Ammon's horn (tissue), 1 donor: ENCODE measurements at places on chromosomes 12 and 14.

DNA sequence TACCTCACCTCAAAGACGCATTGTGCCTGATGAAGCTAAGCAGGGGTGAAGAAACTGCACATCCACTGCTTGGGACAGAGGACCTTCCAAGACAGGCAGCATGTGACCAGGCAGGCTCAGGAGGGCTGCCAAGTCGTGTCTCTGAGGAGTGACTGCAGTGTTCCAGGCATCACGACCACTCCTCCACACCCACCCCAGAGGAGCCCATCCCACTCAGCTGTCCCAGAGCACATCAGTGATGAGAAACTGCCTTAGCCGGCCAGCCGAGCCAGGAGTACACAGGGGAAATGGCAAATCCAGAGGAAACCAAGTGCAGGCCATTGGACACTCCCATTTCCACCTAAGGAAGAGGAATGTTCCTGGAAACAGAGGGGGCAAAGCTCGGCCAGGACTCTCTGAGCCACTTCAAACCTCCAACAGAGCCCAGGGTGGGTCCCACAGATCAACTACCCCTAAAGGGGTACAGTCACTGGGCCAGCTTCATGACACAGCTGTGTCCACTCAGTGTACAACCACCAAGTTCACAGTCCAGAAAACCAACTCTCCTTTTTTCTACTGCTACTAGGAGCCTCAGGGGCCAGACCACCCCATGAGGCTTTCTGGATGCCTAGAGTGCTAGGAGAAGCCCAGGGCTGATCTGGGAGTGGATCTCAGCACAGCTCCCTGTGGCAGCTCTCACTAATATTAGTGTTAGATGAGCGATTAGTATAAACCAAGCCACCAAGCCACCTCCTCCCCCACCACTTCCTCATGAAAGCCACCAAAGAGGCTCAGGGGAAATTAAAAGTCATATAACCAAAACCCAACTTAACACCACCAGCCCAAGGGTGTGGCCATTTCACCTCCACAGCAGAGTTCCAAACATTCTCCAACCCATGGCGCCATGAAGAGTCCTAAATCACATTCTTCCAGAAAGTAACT is 15.4 kb downstream of the PXN start:
- DNase-seq = no peak

GRCh38 chr14:81137316-81137715 is 83.4 kb downstream of the GTF2A1 start:
- DNase-seq = peak; percentile 19

GRCh38 chr14:100536721-100537445 is 50.3 kb downstream of the BEGAIN start:
- DNase-seq = no peak

GRCh38 chr12:95641299-95641952 is 90.2 kb upstream of the USP44 start:
- DNase-seq = no peak

- DNase-seq = no peak
Observed at GRCh38 chr14:91250912-91251311, 6.4 kb upstream of the GPR68 start.

DNA sequence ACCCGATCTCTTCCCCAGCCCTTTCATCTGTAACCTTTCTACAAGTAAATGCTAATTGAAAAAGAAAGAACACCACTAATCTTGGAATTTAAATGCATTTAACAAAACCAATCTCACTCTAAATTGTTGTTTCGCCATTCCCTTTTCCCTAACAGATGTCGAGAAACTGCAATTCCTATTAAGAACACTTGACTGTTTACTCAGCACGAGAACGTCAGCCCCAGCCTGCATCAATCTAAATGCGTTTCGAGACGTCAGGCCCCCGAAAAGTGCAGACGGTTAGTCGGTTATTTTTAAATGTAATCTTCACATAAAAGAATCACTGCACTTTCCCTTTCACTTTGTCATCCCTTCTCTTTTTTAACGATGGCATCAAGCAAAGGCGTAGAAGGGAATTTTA is 837.6 kb downstream of the VRK1 start:
- peak; percentile 33 for DNase-seq

DNA sequence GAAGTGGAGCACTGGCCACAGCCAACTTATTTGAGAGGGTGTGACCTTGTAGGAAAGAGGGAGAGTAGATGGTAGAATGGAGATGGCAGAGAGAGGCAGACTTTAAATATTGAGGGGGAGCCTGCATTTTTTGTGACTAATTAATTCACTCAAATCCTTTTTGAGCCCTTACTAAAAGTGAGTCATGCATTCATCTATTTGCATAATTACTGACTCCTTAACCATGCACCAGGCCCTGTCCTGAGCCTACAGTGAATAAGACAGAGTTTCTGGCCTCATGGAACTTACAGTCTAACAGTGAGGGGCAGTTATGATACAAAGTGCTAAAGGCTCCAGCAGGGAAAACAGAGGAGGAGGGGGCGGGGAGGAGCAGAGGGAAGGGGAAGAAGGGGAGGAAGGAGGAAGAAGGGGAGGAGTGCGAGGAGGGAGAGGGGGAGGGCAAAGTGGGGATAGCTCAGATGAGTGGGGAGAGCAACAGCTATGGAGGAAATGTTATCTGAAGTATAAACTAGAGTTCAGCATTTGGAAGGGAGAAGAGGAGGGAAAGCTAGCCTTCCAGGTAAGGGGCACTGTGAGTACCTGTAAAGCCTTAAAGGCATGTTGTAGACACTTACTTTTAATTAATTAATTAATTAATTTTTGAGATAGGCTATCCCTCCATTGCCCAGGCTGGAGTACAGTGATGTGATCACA is 7.5 kb upstream of the CTDSP2 start:
- no peak for DNase-seq

DNA sequence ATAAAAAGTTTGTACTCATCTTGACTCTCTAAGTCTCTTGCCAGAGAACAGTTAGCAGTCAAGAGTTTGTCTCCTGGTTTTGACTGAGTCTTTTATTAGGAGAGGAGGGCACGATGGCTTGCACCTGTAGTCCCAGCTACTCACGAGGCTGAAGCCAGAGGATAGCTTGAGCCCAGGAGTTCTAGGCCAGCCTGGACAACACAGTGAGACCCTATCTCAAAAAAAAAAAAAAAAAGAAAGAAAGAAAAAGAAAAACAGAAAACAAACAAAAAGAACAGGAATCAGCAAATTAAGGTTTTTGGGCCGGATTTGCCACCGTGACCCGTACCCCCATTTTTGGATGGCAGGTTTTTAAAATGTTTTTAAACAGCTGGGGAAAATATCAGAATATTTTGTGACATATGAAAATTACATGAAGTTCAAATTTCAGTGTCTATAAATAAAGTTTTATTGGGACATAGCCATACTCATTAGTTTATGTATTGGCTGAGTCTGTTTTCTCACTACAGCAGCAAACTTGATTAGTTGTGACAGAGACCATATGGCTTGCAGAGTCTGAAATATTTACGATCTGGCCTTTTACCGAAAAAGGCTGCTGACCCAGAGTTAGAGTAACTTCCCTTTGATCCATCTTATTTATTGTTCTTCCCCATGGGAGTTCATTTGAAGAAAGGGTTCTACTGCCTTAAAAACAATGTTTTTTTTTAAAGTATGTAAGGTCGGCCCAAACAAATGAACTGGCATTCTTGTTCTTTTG is 31.2 kb downstream of the VEZT start:
- DNase-seq = no peak

GRCh38 chr12:104296718-104297117 is 6.8 kb upstream of the EID3 start:
- no peak for DNase-seq

- DNase-seq = no peak
Observed at GRCh38 chr12:63362791-63363190, 211.8 kb upstream of the AVPR1A start.

DNA sequence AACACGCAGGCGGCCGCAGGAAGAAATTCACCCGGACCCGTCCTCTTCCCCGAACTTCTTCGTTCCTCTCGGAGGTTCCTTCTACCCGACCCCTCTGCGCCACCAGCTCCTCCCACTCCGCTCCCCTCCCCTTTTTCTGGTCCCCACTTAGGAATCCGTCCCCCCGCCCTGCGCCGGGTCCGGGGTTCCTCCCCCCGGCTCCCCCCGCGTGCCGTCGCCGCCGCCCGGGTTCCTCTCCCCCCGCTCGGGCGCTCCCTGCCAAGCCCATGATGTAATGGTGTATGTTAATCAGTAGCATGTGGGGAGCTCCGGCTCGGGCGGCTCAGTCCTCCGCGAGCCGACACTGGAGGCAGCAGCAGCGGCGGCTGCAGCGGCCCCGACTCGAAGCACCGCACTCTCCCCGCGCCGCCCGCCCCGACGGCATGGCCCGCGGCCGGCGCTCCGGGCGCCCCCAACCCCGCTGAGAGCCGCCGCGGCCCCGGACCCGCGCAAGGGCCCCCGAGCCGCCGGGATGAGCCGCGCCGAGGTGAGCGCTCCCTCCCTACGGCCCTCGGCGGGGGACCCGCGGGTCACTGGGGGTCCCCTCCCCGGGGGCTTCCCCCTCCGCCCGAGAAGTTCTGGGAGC is 1.0 kb upstream of the SAMD4A start:
- DNase-seq = peak; percentile 91
